Stimulated activated CD4-positive, alpha-beta T cell treated with anti-CD3 and anti-CD28 coated beads, TNF-alpha, amount 100 ng/mL, for 1 hour (primary cell): ENCODE measurements at places on chromosomes 6 and 20.

GRCh38 chr20:8656335-8656734, 412.6 kb upstream of the PLCB4 start:
- DNase-seq, result no peak

DNA sequence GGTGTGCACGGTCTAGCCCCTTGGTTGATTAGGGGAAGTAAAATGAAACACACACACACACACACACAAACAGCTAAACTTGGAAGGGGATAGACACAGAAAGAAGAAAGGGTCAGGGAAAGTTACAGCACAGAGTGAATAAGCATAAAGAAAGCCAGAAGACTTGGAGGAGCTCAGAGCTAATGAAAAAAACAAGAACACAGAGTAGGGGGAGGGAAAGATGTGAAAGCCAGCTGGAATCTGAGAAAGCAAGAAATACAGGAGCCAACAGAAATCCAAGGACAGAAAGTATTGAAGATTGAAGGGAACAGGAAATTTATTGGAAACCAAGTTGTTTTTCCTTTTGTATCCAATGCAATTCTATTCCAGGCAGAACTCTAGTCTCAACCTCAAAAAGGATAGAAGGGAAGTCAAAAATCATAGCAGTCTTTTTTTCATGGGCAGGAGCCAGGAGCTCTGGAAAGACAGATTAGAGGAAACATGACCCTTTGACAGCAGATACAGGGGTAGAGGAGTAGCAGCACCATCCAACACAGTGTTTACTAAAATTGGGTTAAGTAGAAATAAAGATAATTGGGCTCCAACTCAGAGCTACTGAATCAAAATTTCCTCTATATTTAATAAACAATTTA, 10.1 kb downstream of the HMGCLL1 start:
- no peak for DNase-seq

DNA sequence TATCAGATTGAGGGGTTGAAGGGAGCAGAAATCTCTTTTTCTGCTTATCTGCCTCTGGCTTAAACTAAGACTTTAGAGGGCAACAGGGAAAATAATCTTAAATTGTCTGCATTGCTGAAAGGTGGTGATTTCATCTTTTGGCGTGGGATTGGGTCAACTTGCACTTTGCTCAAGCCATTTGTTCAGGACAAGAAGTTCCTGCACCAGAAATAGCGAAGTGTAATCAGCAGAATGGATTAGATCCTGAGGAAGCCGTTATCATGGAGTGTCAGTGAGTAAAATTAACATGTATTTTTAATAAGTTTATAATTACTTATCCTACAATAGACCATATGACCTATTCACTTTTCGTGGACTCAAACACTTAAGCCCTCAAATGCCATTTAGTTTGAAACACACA, 249.3 kb downstream of the CD83 start:
- DNase-seq, result no peak

- DNase-seq, result no peak
Observed at GRCh38 chr6:81787313-81788068, 35.0 kb upstream of the TENT5A start.

- no peak for DNase-seq
Observed at GRCh38 chr6:62175195-62175594, 110.8 kb downstream of the KHDRBS2 start.
